A549 treated with RU486 at 1 μM for 4 hours (cell line): ENCODE measurements at places on chromosomes 11 and 22. TPM values are rescaled to one million over a fixed set of nuclear protein-coding genes. Genes with fewer than 3 reads are reported as not detected.

Gene PGA5
- not detected in 5 replicates for total RNA-seq

Gene DBX1
- not detected in 5 replicates for total RNA-seq

Gene MYEOV
- total RNA-seq, result 92.4 to 111 TPM (median 104 TPM) in 5 replicates

Gene CYTH4
- total RNA-seq, result 0.61 to 0.94 TPM (median 0.86 TPM) in 5 replicates

Gene PARVA
- total RNA-seq, result 24.3 to 28.1 TPM (median 25.1 TPM) in 5 replicates

Gene C11orf86
- total RNA-seq, result 42.4 to 85.7 TPM (median 60.2 TPM) in 5 replicates
